ENCODE measurements at places on chromosomes 13 and 19.

GRCh38 chr13:88602786-88603777 lies 931.9 kb downstream of the SLITRK5 start:
- no peak for DNase-seq

GRCh38 chr13:49869519-49869918 lies 66.6 kb downstream of the SPRYD7 start:
- no peak for DNase-seq

DNA sequence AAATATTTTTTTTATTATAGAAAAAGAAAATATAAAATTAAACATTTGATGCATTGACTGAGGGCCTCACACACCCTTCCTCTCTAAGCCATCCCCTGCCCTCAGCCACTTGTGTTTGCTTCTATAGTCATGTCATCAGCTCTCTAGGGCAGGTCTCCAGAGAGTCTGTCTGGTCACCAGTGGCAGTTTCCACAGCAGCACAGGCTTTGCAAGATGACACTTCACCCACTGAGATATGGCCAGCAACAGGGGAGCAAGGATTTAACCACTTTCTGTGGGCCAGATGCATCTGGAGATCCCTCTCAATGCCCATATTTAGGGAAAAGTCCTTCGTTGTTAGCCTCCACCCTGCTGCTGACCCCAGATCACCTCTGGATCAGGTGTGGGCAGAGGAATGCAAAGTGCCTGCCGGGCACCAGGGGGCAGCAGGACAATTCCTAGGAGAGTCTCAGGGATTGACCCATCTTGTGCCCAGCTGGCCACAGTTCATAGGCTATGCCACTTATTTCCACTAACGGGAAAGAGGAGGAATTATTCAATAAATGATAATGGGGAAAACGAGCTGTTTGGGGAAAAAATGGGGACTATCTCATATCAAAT lies 4.8 kb downstream of the ABCC4 start:
- DNase-seq, result no peak

DNA sequence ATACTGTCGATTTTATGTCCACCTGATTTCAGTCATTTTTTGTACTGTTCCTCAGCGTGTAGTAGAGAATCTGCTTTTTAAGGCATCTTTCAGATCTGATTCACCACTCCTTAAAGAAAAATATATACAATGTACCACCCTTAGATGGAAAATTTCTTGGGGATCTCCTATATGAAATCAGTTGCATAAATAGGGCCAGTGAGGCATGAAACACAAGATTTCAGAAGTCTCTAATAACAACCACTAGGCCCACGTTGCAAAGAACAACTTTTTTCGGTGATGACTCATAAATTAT lies 1.4 kb downstream of the USP12 start:
- DNase-seq, result no peak

Measured in CD4-positive, alpha-beta T cell treated with Interferon alpha-2 for 1 hour (primary cell).